Activated T-cell treated with anti-CD3 and anti-CD28 coated beads, Interleukin-2, amount 50 U/mL, for 72 hours (primary cell): ENCODE measurements at places on chromosomes 2 and 18. TPM values are rescaled to one million over a fixed set of nuclear protein-coding genes. Genes with fewer than 3 reads are reported as not detected.

ZNF385B gene
- not detected for total RNA-seq

CEBPZOS gene
- total RNA-seq: 34.0 TPM

KCNG2 gene
- total RNA-seq: not detected

CETN1 gene
- total RNA-seq: not detected

ITGB6 gene
- total RNA-seq: not detected

ASXL3 gene
- not detected for total RNA-seq

RIT2 gene
- not detected for total RNA-seq
